Left renal pelvis (tissue), 4 donors: ENCODE measurements at places on chromosomes 2 and 18. TPM values are rescaled to one million over a fixed set of nuclear protein-coding genes. Genes with fewer than 3 reads are reported as not detected.

- DNase-seq = no peak
Measured at GRCh38 chr18:7535436-7536205, 31.5 kb upstream of the PTPRM start.

DNA sequence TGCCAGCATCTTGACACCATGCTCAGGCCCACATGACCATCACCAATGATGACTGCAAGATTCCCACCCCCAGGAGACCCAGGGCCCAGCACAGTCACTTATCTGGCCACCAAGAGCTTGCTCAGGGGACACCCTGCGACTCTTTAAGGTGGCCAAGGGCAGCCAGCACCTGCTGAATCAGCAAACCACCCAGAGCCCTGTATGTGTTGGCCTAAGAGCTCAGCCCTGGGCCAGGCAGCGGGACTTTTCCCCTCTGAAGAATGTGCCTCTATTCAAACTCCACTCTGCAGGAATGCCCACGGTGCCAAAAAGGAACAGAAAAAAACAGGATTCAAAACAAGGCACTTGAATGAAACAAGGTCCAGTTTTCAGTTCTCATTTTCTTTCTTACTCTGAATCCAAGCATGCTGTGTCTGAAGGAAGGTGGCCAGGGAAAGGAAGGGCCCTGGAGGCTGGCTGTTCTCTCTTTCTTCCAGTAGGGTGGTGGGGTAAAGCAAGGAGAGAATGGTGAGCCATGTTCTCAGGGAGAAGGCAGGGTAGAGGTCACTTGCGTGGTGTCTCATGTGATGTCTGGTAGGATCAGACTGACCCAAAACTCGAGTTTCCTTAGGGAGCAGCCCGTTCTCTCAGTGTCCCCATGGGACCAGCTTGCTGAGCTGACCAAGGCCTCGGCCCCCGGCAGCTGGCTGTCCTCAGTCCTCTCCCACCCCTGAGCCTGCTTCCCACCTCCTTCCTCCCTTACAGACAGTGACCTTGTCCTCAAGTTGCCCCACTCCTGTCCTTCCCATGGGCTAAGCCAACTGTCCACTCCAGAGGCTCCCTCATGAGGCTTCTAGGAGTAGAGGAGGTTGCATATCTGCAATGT, 150.0 kb downstream of the RNF152 start:
- DNase-seq = no peak

DNA sequence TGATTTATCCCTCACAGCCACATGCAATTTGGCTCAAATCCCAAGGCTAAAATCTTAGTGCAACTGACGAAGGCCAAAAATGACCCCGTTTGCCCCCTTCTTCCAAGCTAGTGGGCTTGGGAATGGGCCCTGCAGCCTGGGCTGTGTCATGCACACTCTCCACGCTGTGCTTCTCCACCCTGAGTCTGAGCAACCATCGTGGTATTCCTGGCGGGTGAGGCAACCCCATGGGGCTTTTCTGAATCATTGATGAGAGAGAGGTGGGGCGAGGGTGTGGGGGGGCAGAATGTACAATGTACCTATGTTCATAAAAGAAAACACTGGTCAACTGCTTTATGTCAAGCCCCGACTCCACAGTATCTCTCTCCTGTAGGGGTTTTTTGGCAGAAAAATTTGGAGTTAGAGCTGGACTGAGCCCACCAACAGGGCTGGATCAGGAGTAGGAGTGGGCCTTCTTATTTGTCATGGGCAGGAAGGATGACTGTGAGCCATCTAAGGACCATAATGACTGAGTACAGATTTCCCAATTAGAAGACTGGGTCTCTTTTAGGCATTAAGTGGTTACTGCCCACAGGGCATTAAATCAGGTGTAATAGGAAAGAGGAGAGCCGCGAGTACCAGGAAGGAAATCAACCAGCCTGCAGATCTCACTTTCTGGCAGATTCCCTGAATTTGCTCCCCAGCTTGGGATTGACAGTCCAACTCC, 8.9 kb downstream of the SULT1C2 start:
- DNase-seq = no peak

GRCh38 chr2:168114040-168114439, 133.4 kb downstream of the STK39 start:
- DNase-seq = no peak

GRCh38 chr2:14303366-14304115, 329.0 kb upstream of the LRATD1 start:
- DNase-seq = no peak

DNA sequence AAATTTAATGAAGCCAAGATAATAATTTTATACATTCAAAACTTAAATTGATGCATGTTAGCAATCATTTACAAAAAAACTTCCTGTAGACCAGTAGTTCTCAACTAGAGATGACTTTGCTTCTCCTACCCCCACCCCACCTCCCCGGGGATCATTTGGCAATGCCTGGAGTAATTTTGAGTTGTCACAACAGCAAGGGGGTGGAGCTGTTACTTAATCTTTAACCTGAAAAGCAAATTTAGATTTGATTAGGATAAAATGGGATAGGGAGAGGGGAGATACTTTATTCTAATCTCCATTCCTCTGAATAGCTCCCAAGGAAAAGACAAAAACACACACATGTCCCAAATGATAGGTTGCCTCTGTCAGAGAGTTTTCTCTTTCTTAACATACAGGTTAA, 4.2 kb downstream of the SLC40A1 start:
- no peak for DNase-seq

CABLES1 gene
- polyA plus RNA-seq = 23.4 TPM

GRCh38 chr2:125125902-125126301, 1100.8 kb downstream of the CNTNAP5 start:
- DNase-seq = no peak

COL4A4 gene
- 1.1 TPM for polyA plus RNA-seq

SNTG2 gene
- 1.8 TPM for polyA plus RNA-seq

DNA sequence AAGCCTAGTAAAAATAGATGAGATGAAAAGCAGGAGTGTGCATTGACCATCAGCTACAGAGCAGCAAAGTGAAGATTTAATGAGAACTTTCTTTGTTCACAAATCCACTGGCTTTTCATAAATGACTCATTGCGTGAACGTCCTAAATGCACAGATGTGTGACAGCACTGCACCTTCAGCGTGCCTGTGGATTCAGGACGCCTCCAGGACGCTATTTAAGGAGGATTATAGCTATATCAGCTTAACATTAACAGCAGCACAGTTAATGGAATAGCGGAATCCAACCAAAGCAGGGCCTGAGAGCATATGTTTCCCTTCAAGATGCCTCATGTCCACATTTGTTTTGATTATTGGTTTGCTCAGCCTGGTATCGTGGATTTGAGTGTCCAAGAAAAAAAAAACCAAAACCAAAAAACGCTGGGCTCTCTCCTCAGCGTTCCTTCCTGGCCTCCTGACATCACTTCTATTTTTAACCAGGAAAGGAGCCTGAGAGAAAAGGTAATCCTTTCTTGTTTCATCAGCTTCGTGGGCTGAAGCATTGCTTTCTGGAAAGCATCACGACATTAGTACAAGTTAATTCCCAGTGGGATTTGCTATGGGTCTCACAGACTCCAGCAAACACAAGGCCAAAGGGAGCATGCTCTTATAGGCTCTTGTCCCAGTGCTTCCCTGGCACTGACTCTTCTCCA, 447.0 kb upstream of the SMIM21 start:
- no peak for DNase-seq

GRCh38 chr2:15760232-15760910, 168.7 kb downstream of the DDX1 start:
- no peak for DNase-seq

DNA sequence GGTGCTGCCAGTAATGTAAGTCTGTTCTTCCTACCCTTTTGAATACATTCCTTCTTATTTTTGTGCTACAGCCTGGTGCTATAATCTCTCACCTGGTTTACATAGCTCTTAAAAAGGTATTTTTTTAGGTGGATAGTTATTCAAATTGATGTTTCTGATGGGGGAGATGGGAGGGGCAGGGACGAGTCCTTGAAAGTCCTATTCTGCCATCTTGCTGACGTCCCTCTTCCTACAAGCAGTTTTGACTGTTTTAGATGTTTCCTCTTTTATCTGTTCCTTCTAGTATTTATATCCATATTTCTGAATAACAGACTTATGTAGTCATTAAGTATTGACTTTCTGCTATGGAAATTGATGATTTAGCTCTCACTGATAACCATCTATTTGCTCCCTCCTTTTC, 256.4 kb downstream of the KIAA1328 start:
- DNase-seq = no peak

DNA sequence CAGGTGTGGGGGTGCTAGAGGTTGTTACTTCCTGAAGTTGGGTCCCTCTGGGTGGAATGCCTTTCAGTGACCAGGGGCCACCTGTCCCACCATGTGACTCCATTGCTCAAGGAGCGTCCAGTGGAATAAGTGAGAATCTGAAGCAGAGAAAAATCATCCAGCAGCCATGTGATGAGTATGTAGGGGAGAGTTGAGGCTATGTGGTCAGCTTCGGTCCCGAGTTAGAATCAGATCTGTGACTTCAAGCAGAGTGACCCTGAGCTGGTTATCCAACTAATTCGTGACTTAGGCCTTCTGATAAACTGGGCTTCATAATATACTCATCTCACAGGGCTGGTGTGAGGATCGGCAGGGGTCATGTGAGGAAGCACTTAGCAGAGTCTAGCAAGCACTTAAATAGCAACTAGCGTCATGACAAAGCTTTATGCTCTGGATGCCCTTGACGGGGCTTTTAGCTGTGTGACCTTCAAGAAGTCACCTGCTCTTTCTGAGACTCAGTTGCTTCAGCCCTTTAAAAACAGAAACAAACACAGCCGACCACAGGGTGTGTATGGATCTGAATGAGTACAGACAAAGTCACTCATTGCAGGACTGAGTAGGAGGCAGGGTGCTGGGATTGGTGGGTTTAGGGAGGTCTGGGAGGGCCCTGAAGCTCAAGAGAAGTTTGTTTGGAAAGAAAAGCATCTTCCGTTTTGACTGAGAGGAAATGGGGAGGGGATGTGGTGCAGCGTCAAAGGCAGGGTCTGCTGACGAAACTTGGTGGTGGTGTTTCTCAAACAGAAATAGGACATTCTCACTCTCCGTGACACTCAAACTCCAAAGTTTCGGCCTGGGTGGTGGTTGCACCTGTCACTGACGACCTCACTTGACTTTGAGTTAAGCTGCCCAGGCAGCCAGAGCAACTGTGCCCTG, 264.0 kb upstream of the CXCR4 start:
- DNase-seq = no peak

DNA sequence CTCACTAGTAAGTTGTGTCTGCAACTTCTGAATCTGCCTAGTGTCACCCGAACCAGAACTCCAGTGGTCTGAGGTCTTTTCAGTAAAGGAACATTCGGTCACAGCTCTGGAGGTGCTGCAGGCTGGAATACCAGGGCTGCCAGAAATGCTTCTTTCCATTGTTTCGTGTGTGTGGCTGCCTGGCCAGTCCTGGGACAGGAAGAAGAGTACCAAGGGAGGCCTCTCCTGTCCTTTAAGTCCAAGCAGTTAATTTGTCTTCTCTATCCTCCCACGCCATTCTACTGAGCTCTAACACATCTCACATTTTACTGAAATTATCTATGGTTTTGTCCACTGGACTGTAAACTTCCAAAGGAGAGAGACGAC, 196.0 kb downstream of the LNPK start:
- DNase-seq = no peak

STAT1 gene
- 56.6 TPM for polyA plus RNA-seq

MEP1B gene
- 0.07 TPM for polyA plus RNA-seq

LTBP1 gene
- 133 TPM for polyA plus RNA-seq

GRCh38 chr2:66574701-66575624, 140.0 kb downstream of the MEIS1 start:
- DNase-seq = peak; percentile 87

SCN1A gene
- polyA plus RNA-seq = 0.10 TPM

DNA sequence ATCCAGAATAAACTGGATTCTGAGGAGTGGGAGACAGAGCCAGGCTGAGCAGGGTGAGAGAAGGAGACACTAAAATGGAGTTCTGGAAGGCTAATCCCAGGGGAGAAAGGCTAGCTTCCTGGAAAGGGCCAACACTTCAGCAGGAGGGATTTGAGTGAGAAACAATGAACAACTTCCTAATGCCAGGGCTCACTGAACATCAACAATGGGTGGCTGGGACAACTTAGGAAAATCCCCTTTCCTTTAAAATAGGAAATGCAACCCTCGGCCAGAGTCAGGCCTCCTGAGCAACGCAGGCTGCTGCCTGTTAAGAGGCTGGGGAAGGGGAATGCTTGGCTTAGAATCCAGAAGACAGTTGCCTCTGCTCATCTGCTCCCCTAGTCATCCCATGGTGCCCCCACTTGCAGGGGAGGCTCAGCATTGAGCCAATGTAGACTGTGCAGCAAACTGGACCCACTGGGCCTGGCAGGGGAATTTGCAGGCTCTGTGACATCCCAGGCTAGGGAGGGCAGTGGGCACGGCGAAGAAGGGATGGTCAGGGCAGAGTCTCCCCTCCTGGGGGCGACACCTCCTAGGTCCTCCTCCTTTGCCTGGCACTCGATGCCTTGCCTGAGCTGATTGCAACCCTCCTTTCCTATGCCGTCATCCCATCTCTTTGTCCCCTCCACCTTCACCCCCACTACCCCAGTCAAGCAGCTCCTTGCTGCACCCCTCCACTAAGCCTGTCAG, 182.5 kb downstream of the TNS1 start:
- DNase-seq = no peak

CYP27C1 gene
- polyA plus RNA-seq = 10.5 TPM

- no peak for DNase-seq
Measured at GRCh38 chr2:81523344-81523743, 1218.8 kb upstream of the LRRTM1 start.

SPATA3 gene
- polyA plus RNA-seq = not detected

DNA sequence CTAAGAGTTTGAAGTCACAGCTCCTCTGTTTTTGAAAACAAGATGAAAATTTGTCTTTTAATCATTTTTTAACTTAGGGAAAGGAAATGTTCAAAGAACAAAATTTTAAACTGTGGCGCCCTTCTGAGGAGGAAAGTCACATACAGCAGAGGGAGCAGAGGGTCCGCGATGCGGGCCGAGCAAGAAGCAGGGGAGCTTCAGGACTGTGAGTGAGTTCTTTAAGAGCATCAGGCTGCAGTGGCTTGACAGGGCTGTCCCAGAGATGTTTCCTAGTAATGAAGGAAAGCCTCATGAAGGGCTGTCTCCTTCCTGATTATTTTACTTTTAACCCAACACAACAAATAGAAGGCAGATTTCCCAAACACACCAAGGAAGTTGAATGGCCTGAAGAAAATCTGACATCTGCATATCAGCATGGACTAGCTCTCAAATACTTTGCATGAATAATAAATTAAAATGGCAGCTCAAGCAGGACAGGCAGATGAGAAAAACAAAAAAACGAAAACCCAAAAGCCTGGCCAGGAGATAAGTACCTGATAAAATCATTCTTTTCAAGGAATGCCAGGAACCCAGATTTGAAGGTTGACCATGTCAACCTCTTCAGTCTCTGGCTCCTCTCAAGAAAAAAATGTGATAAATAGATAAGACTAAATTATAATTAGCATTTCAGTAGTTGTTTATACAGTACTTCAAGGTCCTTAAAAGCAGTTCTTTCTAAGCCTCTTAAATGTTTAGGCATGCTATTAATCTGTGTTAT, 60.8 kb downstream of the SLC40A1 start:
- no peak for DNase-seq
